ENCODE measurements at places on chromosomes 12 and 14.

- DNase-seq, result no peak
Measured at GRCh38 chr12:92158796-92159439, 13.3 kb upstream of the BTG1 start.

DNA sequence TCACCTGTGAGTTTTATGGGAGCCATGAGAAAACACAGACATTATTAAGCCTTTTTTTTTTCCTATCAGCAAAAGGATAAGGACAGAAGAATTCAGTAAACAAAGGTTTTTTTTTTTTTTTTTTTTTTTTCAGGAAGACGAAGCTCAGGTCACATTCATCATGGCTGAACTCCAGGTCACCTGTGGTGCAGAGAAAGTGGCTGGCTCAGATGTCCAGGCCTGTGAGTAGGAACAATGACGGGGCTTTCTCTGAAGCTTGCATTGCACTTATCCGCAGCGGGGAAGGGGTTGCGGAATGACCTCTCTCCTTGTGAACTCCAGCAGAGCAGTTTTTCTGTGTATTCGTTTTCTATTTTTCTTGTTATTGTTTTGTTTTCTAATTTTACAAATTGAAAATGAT lies 759.6 kb upstream of the TMEM132C start:
- DNase-seq, result no peak

- DNase-seq, result no peak
Measured at GRCh38 chr14:33460164-33460563, 490.7 kb downstream of the EGLN3 start.

- no peak for DNase-seq
Measured at GRCh38 chr12:48803675-48804074, 14.6 kb upstream of the CACNB3 start.

DNA sequence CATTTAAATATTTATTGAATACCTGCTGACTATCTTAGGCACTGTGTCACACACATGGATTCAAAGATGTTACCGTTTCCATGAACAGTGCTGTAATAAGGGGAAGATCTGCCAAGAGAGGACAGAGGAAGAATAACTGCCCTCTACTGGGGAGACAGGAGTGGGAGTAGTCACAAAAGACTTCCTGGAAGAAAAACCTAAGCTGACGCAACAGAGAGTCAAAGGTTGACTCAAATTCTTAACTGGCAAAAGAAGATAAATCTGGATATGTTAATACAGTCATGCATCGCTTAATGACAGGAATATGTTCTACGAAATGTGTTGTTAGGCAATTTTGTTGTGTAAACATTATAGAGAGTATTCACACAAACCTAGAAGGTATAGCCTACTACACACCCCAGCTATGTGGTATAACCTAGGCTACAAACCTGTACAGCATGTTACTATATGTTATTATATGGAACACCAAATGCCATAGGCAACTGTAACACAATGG lies 51.5 kb downstream of the DCAF5 start:
- no peak for DNase-seq

- DNase-seq, result no peak
Measured at GRCh38 chr14:35911097-35911496, 85.0 kb downstream of the BRMS1L start.

- no peak for DNase-seq
Measured at GRCh38 chr14:22538671-22539228, 50.3 kb downstream of the DAD1 start.

- DNase-seq, result no peak
Measured at GRCh38 chr12:52248541-52249461, 15.8 kb downstream of the KRT7 start.

Data from stimulated activated naive CD4-positive, alpha-beta T cell treated with Interleukin-2 at 50 U/mL for 16 hours (primary cell).